ENCODE measurements at places on chromosomes 5 and 9.

GRCh38 chr9:77595426-77596095, 52.6 kb downstream of the GNA14 start:
- no peak for DNase-seq

- DNase-seq: no peak
Measured at GRCh38 chr9:132639322-132639721, 30.5 kb downstream of the DDX31 start.

- no peak for DNase-seq
Measured at GRCh38 chr5:68369023-68369359, 153.4 kb downstream of the PIK3R1 start.

DNA sequence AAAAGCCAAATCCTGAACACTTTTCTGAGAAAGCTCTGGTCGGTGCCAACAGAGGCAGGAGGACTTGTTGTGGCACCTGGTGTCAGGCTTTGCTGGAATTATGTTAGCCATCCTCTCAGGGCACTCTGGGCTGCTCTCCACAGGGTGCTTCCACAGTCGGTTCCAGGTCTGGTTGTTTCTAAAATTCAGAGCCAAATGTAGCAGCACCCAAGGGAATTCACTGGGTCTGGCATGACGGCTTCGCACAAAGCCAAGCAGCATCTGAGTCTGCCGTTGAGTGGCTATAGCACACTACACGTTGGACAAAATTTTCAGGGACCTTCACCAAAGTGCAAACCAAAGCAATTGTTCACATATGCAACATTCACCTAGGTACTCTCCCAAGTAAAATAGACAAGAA, 110.2 kb downstream of the PJA2 start:
- no peak for DNase-seq

- no peak for DNase-seq
Measured at GRCh38 chr5:68447136-68447929, 231.8 kb downstream of the PIK3R1 start.

- no peak for DNase-seq
Measured at GRCh38 chr5:177445052-177445916, 1.3 kb upstream of the PRR7 start.

GRCh38 chr5:42026446-42026845, 101.4 kb downstream of the FBXO4 start:
- DNase-seq: no peak

- no peak for DNase-seq
Measured at GRCh38 chr5:638501-639252, 26.5 kb downstream of the CEP72 start.

DNA sequence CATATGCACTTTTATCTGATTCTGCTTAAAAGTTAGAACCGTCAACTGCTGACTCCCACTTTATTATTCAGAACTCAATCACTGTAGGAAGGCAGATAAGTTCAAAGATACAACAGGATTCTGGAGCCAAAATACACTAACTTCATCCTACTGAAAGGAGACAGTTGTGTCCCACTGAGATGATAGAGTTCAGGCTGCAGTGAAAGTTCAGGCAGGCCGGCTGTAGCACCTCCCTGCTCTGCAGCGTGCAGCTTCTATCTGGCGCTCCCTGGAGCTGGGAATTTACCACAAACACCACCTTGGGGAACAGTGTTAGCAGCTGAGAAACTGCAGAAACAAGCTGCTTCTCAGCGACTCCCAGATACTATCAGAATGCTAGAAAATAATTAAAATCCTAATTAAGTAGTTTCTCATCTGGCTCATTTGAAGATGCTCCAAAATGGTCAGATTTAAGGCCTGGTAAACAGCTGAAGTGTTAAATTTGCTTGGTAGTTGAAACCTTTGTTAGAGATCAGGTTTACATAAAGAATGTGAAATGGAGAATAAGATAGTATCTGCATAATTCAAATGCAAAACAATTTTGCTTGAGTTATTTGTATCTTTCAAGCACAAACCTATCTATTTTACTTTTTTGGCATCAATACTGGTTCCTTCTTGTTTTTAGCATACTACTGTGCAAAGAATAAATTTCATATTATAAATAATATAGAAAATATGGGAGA, 52.3 kb upstream of the CNTLN start:
- DNase-seq: no peak

Measured in NCI-H1930 (cell line).